ENCODE measurements at places on chromosomes 16 and 17.

DNA sequence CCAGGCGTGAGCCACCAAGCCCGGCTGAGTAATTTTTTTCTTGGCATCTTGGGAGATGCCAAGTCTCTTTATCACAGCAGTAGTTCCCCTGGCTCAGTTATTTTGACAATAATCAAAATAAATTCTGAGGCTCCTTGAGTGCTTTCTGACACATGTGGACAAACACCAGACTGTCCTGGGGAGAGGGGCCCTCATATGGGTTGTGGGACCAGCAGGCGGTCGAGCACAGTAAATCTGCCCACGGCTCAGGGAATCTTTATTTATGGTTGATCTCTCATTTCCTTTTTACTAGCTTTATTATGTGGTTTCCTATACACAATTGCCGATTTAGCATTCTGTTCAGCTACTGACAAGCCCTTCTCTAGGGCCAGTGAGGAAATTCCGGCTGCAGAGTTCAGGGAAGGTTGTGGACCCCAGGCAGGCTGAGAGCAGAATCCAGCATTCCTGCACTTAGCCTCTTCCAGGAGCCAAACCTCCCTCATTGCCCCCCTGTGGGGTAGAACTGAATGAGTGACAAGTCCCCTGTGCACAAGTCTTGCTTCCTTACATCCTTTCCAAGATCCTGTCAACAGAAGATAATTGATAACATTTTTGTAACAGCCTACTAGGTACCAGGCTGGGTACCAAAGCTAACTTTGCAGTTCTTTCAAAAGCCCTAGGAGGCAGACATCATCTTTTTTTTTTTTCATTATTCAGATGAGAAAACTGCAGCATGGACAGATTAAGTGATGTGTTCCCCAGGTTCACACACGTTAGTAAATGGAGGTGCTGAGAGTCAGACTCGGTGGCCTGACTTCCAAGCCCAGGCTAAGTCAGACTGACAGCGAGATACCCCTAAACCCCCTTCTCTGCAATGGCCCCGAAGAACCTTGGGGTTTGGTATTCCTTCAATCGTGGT, 40.2 kb downstream of the HS3ST3B1 start:
- no peak for DNase-seq

GRCh38 chr16:51404386-51404785, 253.3 kb upstream of the SALL1 start:
- DNase-seq, result no peak

DNA sequence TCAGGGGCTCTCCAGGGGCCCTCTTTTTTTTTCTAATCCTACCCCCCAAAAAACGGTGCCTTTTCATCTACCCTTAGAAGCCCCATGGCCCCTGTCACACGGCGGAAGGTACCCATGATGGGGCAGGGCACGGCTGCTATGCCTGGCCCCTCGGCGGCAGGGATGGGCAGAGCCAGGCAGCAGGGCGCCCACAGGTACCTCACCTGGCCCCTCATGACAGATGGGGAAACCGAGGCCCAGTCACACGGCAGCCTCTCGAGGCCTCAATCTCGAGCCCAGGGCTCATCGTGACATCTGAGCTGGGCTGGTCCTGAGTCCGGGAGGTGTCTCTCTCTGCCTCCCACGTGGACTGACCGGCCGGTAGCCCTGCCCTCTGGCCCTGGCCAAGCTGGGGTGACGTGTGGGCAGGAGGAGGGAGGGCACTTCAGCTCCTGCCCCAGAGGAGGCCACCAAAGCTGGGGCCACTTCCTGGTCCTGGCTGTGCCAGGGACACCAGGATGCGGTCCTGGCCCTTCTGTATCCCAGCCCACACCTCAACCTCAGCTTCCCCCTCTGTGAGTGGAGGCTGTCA, 11.6 kb downstream of the TRAF7 start:
- DNase-seq, result no peak

DNA sequence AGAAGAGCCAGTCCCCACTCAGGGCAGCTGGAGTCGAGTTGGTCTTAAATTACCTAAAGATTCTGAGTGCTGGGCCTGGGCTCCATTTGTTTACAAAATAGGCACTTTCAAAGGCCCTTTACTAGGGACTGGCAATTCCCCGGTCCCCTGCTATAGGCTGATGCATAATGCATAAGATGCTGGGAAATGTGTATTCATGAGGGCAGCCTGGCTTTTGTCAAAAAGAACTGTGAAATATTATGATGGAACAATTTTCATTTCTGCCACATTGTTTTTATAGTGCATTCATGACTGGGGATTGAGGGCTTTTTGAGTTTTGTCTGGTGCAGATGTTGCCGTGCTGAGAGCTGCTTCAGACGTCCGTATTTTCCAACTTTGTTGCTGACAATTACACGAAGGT, 617.0 kb upstream of the CDH5 start:
- DNase-seq, result no peak

DNA sequence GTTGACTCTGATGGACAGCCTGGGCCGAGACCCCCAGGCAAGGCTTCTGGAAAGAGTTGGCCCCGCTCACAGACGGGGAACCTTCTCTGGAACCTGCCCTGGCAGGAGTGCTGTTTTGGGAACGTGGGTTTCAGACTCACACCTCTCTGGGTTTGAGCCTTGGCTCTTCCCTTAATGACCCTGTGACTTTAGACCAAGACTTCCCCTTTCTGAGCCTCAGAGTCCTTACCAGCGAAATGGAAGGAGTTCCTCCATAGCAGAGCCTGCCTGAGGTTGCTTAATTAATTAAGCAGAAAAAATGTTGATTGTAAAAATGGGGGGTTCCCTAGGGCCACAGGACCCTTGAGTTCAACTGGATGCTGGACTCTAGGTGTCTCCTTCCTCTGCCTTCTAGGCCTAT, 408.2 kb downstream of the SEC14L1 start:
- no peak for DNase-seq

GRCh38 chr17:38815576-38816193, 9.4 kb downstream of the CWC25 start:
- DNase-seq, result no peak

DNA sequence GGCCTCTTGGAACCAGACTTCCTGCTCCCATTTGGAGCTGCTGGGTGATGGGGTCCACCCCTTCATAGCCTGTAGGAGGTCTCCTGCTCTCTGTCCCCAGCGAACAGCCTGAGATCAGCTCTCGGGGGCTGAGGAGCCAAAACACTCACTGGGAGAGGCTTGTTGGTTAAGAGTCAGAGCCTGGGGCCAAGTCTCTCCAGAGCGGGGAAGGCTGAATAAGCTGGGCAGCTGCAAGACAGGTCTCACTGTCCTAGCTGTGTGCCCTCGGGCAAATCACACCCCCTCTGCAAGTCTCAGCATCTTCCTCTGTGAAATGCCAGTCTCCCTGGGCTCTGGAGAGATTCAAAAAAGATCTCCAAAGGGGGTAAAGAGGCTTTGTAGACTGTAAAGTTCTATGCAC, 174.6 kb downstream of the WSCD1 start:
- DNase-seq, result no peak

DNA sequence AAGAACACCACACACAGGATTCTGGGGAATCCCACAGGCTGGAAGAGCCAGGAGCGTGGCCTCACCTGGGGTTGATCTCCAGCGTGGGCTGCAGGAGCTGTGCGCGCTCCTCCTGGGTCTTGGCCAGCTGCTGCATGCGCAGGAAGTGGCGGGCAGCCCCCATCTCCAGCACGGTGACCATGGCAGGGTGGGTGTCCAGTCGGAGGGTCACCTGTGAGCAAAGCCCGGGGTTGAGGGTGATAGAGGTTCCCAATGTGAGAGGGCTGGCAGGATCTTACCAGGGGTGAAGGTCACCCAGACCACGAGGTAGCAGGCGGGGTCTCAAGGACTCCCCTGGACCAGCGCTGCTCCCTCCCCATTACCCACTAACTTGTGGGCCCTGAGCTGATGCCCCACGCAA, 7.4 kb downstream of the DNASE1 start:
- no peak for DNase-seq

- DNase-seq, result no peak
Measured at GRCh38 chr17:80187515-80187941, 17.7 kb downstream of the CARD14 start.

- DNase-seq, result no peak
Measured at GRCh38 chr17:80645706-80646325, 101.2 kb downstream of the RPTOR start.

DNA sequence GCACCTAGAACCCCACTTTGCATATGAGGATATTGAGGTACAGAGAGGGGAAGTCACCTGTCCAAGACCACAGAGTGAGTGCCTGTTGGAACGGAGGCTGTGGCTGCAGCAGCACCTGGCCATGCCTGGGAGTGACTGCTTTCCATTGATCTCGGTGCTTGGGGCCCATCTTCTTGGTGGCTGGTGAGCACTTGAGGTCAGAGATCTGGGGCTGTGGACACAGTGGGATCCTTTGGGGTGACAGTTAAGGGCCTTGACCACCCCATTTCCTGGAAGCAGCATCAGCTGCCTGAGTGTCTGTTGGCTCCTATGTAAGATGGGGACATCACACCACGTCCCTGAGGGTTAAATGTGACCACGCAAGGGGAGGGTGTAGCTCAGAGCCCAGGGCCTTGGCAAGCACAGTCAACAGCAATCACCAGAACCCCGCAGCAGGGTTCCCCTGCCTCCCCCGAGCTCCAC, 111.7 kb downstream of the IRF8 start:
- DNase-seq, result no peak

DNA sequence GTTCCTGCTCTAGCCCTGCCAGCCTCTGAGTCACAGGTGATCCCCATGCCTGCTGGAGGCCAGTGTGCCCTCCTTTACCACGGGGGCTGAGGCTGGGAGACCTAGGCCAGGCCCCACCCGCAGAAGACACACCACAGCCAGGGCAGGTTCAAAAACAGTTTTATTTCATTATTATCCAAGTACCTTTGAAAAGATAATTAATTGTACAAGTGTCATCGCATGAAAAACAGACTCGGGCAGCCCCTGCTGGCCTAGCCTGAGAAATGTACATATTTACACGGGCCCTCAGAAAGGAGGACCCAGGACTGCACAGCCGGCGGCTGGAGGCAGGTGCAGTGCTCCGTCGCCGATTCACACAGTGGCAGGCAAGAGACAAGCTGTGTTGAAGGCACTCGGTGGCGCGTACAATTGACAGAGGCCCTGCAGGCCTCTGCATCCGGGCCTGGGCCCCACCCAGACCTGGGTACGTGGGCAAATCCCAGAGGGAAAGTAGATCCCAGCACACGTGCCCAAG, 4.4 kb downstream of the PDIA2 start:
- no peak for DNase-seq

DNA sequence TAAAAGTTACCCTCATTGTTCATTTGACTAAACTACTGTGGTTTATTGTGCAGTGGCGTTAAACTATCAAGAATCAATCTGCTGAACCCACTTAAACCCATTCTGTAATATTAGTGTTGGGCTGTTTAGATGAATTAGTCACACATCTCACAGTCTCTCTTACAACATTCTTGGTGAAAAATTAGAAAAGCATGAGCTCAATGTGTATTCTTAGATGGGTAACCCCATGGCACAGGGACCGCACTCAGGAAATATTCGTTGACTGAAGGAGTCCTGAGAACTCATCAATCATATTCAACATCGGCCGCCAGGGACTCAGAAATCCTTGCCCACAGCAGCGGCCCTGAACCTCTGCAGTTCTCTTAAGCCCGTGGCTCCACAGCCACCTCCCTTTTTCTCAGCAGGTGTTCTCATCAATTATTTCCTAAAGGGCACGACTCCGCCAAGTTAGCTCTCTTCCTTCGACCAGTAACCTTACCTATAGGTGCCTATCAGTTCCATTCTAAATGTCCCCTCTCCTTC, 155.6 kb downstream of the STX8 start:
- no peak for DNase-seq

All from activated naive CD4-positive, alpha-beta T cell (primary cell).